Activated T-cell treated with anti-CD3 and anti-CD28 coated beads, Interleukin-2, amount 50 U/mL, for 24 hours (primary cell): ENCODE measurements at places on chromosomes 16 and 17.

- DNase-seq, result no peak
These were observed 1.4 kb upstream of the SPHK1 start for GRCh38 chr17:76382803-76383545.

GRCh38 chr16:27182906-27183405 lies 20.4 kb upstream of the KDM8 start:
- DNase-seq, result no peak

- DNase-seq, result no peak
These were observed 174.2 kb downstream of the TANC2 start for GRCh38 chr17:63140255-63140654.

GRCh38 chr16:1878256-1878655 lies 6.3 kb upstream of the MEIOB start:
- no peak for DNase-seq

DNA sequence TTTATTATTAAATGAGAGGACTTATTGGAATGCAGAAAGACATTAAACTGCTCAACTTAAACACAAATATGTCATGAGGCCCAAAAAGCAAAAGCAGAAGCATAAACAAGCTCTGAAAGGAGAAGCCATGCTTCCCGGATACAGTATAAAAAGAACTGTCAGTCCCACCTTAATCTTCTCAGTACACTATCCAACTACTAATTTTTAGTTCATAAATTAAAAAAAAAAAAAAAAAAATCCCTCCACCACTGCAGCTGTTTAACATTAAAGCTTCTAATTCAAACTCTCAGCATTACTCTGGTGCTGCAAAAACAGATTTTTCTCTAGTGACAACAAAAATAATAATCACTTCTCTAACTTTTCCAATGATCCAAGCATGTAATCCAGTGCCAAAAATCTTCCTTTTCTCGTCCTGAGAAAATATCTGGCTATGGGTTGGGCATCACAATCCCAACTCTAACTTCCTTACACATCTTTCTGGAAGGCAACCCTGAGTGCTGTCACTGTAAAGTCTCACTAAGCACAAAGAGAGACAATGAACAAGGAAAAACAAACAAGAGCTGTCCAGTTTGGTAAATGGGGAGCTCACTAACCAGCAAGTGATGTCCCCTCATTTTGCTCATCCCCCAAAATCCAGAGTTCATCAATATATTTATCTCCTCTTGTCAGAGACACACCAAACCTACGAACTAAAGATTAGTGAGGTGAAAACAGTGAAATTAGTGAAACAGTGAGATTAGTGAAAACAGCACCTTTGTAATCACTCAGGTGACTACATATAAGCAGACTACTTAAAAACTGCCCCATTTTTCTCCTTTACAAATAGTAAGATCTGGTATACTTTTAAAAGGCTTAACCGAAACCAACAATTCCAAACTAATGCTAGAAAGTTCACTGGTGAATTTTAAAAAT lies 5.5 kb downstream of the USP32 start:
- DNase-seq, result no peak

GRCh38 chr16:50684823-50685461 lies 3.8 kb upstream of the SNX20 start:
- DNase-seq, result peak; percentile 59

DNA sequence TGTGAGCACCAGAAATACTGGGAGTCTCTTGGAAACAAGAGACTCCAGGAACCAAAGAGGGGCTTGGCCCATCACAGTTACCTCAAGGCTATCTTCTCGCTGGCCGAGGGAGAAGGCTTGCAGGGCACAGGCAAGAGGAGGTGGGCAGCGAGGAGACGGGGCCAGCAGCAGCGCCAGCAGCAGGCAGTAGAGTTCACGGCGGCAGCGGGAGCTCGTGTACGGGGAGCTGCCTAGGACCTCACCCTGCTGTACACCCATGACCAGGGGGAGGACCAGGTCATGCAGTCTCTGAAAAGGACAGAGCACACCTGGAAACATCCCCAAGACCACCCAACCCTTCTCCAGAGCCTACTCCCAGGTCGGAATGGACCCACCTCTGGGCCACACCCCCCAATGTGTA lies 30.8 kb downstream of the PELP1 start:
- DNase-seq, result no peak

- DNase-seq, result no peak
These were observed 137.2 kb downstream of the AHSP start for GRCh38 chr16:31664683-31665482.
